ENCODE measurements at places on chromosomes 5 and 9.

DNA sequence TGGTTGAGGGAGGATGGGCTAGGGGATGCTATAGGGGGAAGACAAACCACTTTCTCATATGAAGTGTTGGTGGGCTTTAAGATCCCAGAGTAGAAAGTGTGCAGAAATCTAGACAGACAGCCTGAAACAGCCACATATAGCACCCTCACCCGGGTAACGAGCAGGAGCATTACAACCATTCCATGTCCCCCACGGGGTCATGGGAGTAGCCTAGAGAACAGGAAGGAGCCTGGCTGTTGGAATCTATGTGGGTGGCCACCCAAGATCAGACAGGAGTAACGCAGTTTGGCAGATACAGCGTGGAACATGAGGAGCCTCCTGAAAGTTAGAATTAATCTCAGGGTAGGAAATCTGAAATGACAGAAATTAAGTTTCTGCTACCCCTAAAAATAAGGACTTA, 146.1 kb upstream of the RAI14 start:
- no peak for DNase-seq

GRCh38 chr9:89843591-89843990, 238.8 kb downstream of the GADD45G start:
- no peak for DNase-seq

GRCh38 chr5:68875351-68875750, 218.5 kb upstream of the SLC30A5 start:
- DNase-seq, result no peak

GRCh38 chr5:36423578-36424307, 122.0 kb upstream of the RANBP3L start:
- no peak for DNase-seq

DNA sequence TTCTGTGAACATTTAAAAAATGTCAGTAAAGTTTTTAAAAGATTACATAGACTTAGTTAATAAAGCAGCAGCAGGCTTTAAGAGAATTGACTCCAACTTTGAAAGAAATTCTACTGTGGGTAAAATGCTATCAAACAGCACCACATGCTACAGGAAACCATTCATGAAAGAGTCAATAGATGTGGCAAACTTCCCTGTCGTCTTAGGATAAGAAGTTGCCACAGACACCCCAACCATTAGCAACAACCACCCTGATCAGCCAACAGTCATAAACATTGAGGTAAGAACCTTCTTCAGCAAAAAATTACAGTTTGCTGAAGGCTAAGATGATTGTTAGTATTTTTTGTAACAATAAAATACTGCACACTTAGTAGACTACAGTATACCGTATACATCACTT, 278.2 kb downstream of the CSNK1G3 start:
- no peak for DNase-seq

DNA sequence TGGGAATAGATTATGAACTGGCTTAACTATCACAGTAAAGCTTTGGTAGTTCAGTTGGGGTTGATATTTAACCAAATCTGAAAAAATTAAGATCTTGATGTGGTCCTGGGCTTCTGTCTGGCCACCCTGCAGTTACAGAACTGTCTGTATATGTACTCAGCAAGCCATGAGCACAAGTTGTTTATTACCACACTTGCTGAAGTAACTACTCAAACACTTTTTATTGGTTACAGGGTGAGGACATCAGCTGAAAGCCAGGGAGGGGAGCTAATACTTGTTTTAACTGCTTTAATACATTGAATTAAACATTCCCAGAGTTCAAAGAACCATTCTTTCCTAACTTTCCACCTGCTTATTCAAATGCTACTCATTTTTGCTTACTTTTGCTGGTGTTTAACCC, 29.4 kb upstream of the KCNN2 start:
- DNase-seq, result no peak
